ENCODE measurements at places on chromosomes 5 and 9.
A peak's percentile ranks its signal among the peaks of the same experiment; 100 is the strongest.

DNA sequence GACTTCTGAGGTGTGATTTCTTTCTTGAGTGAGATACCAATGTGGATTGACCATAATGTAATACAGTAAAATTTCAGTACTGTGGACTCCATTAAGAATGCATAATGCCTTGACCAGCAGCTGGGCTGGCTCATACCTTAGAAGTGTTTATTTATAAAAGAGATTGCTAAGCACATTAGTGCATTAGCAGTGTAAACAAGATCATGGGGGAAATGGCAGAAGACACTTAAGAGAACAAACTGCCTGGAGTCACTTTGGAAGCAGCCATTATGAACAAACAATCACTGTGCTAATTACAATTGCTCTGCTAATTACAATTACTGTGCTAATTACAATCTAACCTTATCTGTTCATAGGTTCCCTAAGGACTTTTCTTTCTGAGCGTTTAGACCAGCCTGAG is 104.2 kb downstream of the TRIM32 start:
- no peak for DNase-seq

DNA sequence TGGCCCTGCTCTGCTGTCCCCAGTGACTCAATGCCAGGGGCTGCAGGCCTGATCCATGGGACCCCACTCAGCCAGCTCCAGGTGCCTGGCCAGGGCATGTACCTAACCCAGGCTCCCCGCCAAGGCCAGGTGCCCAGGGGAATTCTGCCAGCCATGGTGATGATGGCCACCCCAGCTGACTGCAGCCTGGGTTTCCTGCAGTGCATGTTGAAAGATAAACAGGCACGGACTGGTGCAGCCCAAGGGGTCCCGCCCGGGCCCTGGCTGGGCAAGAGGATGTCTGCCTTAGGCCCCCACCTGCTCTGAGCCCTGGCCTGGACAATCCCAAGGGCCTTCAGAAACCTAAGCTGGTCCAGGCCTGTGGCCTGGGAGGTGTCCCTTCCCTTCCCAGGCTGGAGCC is 1.2 kb downstream of the ABCA2 start:
- DNase-seq = no peak

DNA sequence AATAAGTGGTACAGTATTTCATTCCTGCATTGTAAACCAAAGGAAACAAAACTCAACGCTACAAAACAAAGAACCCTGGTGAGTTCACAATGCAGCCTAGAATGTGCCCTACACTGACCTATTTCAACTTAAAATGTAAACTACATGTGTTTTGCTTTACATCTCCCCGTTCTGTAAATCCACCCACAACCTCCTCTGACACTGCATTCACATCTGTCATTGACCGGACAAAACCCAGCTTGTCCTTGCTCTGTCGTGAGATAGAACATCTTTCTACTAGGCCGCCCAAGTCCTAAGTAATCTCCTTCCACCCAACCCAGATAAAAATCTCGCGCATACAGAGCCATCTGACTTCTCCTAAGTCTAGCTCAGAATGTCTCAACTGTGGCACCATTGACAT is 6.1 kb upstream of the VLDLR start:
- DNase-seq = no peak

DNA sequence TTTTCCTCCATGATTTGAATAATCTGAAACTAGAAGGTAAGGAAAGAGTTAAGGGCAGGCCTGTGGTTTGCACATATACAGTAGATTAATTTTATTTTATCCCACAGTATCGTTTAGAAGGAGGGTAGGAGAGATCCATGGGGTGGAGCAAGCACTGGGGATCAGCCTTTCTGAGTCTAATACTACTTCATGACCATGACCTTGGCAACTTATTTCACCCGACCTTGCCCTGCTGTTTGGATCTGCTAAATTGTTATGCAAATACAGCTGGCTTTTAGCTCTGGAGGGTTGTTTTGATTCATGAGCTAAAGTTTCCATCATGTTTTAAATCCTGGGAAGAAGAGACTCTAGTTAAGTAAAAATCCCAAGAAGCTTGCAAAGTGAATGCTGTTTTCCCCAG is 864 bp upstream of the GRIN3A start:
- no peak for DNase-seq

- DNase-seq = no peak
Observed at GRCh38 chr9:86322973-86323644, 31.1 kb downstream of the TUT7 start.

DNA sequence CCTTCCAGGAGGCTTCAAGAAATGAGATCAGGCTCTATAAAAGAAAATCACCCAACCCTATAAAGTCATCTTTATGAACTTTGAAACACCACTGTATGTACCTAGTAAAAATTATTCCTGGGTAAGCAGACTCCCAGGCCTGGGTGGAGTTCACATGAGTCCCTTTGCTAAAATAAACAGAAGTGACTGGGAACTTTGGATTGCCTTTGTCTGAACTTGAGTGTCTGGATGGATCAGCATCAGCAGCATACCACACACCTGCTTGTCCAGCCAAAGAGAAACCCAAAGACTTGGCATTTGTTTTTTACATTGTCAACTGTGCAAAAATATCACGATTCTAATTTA is 79.6 kb upstream of the CDKN2B start:
- DNase-seq = no peak

- DNase-seq = no peak
Observed at GRCh38 chr9:105678781-105679180, 15.6 kb upstream of the TMEM38B start.

- no peak for DNase-seq
Observed at GRCh38 chr5:171750311-171750788, 35.3 kb upstream of the SMIM23 start.

DNA sequence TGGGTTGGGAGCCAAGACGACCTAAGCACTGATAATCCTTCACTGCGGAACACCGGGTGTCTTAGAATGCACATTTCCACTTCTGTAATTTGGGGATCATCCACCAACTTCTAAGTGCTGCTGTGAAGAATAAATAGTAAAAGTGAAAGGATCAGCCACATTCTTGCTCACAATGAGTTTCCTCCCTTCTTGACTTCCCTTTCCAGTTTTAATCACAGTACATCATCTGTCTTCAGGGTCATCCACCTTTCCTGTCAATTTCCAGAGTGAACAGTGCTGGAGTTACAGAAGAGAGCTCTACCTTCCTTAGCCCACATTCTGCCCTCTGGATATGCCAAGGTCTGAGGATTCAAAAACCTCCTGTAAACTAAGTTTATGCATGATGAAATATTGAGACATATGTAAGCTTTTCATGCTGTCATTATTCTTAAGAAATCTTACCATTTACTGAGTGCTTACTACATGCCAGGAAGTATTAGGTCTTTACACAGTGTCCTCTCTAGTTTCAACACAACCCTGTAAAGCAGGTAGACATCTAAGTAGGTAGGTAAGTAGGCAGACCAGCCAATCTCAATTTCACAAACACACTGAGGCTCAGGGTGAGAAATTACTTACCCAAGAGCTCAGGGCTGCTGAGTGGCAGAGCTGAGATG is 105.2 kb downstream of the CDK5RAP2 start:
- DNase-seq = no peak

- DNase-seq = no peak
Observed at GRCh38 chr5:92687821-92688722, 892.9 kb downstream of the NR2F1-AS1 start.

DNA sequence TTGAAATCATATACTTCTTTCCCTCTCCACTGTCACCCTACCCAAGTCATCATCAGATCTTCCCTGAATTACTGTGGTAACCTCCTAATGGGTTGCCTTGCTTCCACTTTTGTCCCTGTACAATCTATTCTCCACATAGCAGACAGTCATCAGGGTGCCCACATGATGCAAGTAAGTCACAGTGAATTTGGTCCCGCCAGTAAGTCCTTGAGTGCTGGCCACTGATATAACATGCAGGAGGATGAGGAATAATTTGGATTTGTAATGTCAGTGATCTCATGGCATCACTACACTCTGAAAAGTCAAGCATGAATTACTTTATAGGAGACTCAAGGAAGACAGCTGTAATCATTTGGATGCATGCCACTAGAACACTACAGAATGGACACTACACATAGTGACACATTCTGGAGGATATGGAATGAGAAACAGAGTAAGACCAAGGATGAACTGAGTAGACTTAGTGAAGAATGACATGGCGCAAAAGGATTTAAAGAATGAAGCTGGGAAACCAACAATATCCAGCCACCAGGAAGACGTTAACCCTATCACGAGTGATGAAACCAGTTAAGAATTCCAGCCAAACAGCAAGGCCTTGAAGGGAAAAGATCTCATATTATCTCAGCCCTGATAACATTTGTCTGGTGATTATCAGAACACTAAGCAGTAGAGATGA is 28.6 kb downstream of the MARCHF3 start:
- no peak for DNase-seq

DNA sequence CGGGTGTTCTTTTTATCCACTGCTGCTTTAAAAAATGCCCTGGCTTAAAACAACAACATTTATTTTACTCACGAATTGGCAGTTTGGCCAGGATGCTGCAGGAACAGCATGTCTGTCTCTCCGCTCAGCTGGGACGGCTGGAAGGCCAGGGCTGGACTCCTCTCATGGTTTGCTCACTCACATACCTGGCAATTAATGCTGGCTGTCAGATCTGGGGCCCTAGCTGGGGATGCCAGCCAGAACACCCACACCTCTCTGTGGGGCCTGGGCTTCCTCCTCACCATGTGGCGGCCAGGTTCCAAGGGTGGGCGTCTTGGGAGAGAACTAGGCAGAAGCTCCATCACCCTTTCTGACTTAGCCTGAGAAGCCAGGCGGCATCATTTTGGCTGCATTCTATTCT is 189.1 kb upstream of the IL12B start:
- no peak for DNase-seq

- DNase-seq = no peak
Observed at GRCh38 chr5:98765815-98766214, 7.6 kb upstream of the RGMB start.

- no peak for DNase-seq
Observed at GRCh38 chr5:56587381-56588130, 227.8 kb upstream of the MAP3K1 start.

DNA sequence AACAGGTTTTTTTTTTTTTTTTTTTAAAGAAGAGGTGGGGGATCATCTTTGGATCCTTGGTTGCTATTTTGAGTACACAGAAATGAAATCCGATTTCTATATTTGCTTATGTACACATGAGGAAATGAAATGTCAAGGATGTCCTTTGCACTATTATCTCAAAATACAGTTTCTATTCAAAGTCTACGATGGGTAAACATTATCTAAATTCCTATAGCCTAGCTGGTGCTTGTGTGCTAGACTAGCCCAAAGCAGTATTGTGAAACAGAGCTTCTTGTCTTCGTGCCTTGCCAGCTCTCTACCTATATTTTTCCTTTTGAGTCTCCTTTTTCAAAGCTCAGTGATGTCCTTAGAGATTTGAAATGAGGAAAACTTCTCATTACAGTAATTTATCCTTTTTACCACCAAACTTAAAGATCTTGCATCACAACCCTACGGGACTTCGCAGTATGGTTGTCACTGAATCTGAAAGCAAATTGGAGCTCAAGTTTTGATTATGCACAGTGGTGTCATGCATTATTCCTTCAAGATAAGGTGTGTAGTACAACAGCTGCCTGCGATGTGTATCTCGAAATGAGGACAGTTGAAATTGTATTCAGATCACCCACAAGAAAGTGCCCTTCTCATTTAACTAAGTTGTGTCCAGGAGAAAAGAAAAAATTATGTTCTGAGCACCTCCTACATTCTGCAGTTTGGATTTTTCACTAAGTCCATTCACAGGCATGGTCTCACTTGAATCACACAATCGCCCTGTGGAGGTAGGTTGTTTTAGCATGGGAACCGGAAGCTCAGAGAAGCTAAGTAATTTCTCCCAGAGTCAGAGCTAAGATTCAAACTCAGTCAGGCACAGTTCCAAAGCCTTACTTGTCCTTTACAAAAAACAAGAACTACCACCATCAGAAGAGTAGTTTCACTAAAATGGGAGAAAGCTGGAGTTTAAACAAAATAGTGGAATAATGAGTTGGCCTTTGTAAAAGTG is 379.0 kb downstream of the GLIS3 start:
- no peak for DNase-seq

DNA sequence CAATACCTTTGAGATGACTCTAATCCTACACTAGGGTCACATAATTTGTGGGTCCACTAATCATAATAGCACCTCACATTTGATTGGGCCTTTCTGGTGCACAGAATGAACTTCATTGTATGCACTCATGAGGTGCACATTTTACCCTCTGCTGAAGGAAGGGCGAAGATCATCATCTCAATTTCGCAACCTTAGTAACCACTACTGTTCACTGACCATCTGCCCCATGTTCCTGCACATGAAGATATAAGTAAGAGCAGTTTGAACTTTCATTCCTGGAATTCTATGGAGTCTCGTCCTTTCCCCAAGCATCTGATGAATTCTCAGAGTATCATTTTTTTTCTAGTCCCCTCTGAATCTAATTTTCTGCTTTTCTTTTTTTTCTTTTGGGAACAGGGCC is 21.2 kb downstream of the GAS1 start:
- DNase-seq = no peak

- no peak for DNase-seq
Observed at GRCh38 chr9:136673088-136673974, 10.6 kb downstream of the EGFL7 start.

GRCh38 chr9:13351778-13352386 is 72.4 kb upstream of the MPDZ start:
- DNase-seq = peak; percentile 32

DNA sequence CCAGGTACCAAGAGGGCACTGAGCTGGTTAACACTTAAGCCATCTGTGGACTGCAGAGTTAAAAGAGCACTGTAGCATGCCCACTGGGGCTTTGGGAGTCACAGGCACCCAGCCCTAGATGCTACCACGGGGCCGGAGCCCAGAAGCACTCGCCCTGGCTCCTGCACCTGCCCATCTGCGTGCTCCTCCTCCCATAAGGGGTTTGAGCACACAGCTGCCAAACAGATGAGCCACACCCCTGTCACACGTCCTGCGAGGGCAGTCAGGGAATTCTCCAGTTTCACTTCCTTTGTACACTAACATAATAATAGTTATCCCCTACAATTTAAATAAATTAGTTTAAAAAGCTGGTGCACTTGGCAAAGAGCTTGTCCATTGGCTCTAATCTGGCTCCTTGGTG is 4.5 kb upstream of the PCA3 start:
- no peak for DNase-seq

- no peak for DNase-seq
Observed at GRCh38 chr9:14961372-14962068, 51.3 kb upstream of the FREM1 start.

- DNase-seq = no peak
Observed at GRCh38 chr9:18493451-18493993, 19.6 kb downstream of the ADAMTSL1 start.

GRCh38 chr9:97934321-97935115 is 3.5 kb downstream of the HEMGN start:
- DNase-seq = peak; percentile 47

- no peak for DNase-seq
Observed at GRCh38 chr9:87193925-87194868, 246.9 kb upstream of the GAS1 start.

- DNase-seq = no peak
Observed at GRCh38 chr5:143148771-143149170, 254.7 kb downstream of the NR3C1 start.

DNA sequence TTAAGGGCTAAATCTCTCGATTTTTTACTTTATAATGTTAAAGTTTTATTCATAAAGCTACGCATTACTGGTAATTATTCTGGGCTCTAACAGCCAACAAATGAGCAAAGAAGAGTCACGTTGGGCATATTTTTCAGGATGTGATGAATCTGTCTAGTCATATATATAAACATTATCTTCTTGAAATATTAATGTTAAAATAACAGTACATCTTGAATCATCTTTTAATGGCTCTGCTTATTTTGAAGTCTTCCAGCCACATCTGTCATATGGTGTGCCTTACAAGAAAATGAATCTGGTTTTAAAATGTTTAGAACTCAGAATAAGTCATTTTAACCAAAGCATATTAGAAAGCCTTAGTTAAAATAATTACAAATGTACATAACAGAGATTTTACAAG is 96.9 kb downstream of the CWC27 start:
- no peak for DNase-seq

All from DMS 273 treated with DMSO at 0.1 percent for 48 hours (cell line).